NCI-H1105 treated with DMSO at 0.1 percent for 48 hours (cell line): ENCODE measurements at places on chromosomes 4 and X.

- DNase-seq: no peak
These were observed 407.7 kb downstream of the SPRY1 start for GRCh38 chr4:123804196-123804721.

- DNase-seq: no peak
These were observed 457.2 kb downstream of the NLGN4X start for GRCh38 chrX:5771441-5771840.

DNA sequence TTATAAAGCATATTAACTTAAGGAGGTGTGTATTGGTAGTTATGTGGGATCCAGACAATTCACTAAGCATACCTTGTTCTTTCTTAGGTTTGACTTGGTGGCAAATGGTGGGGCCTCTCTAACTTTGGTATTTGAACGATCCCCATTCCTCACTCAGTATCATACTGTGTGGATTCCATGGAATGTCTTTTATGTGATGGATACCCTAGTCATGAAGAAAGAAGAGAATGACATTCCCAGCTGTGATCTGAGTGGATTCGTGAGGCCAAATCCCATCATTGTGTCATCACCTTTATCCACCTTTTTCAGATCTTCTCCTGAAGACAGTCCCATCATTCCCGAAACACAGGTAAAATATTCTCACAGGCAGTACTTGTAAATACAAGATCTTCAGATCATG is 186.4 kb downstream of the DCTD start:
- no peak for DNase-seq

DNA sequence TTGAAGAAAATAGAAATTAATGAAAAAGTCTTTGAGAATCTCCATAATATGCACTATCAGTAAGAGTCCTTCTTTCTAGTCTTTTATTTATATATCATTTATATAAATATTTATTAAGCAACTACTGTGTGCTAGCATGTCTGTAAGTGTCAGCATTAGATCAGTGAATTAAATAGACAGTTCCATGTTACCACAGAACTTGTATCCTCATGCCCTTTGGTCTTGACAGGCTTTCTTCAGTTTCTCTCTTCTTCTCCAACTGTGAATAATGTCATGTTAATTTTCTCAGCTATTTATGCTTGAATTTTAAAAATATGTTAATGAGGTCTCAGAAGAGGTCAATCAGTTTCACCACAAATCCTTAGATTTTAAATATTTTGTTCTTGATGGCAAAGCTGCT is 389.6 kb upstream of the TRAM1L1 start:
- no peak for DNase-seq

DNA sequence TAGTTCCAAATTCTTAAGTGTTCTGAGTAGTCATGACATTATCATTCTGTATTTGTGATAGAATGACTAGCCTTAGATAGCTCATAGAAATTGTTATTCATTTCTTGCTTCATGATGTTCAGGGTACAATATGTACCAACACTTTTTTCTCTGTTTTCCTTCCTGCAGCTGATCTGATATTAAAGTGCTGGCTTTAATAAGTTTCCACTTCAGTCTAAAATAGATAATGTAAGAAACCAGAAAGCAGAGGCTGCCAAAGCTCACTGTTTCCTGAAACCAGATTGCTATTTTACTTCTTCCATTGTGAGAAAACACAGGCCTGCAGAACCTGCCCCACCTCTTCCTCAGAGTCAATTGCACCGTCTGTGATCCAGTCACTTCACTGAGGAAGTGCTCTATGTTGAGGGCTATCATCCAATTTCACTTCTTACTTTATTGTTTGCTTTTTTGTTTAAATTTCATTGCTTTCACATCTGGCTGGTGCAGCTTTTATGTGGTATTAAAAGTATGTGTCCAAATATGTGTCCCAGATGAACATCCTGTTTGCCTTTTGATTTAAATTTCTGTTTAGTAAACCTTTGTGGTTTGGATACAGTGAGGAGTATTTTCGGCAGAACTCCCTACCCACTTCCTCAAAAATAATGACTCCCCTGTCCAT is 652.1 kb downstream of the ANKRD50 start:
- no peak for DNase-seq

DNA sequence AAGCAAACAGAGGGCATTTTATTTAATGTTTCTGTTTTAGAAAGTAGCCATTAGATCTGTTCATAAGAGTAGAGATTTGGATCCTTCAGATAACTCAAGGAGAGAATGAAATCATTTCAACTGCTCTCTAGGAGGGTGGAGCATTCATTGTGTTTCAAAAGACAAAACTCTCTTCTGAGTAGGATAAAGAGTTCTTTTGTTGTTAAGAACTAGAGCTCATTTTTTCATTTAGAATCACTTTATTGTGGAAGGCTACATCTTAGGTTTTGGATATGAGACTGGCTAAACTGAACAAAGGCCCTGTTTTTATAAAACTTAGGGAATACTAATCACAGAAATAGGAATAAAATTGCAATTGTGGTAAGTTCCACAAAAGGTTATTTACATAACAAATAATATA is 193.9 kb upstream of the PCDH10 start:
- DNase-seq: no peak

- no peak for DNase-seq
These were observed 4.3 kb upstream of the SCD5 start for GRCh38 chr4:82802911-82803310.
